Cardiac atrium fibroblast (primary cell): ENCODE measurements at places on chromosomes 5 and 9. TPM values are rescaled to one million over a fixed set of nuclear protein-coding genes. Genes with fewer than 3 reads are reported as not detected.

Gene ADGRV1
- 0.81 TPM in 1 of 2 replicates, not detected in the other for total RNA-seq

Gene STC2
- total RNA-seq = 510 and 514 TPM in 2 replicates

Gene DMRT3
- total RNA-seq = not detected in 2 replicates

Gene HAPLN1
- 1.1 and 1.3 TPM in 2 replicates for total RNA-seq
